Osteoblast (primary cell): ENCODE measurements at places on chromosomes 3 and 15. TPM values are rescaled to one million over a fixed set of nuclear protein-coding genes. Genes with fewer than 3 reads are reported as not detected.

The TMEM45A gene
- 35.5 and 41.0 TPM in 2 replicates for total RNA-seq

The ISLR gene
- total RNA-seq = 77.5 and 106 TPM in 2 replicates

The HEXA gene
- 122 and 146 TPM in 2 replicates for total RNA-seq

The CADM2 gene
- total RNA-seq = 0.29 TPM in 1 of 2 replicates, not detected in the other

The GOLGA6L4 gene
- total RNA-seq = 1.5 and 1.8 TPM in 2 replicates

The CFAP44 gene
- 5.6 and 5.8 TPM in 2 replicates for total RNA-seq

The ZNF35 gene
- 14.7 and 16.3 TPM in 2 replicates for total RNA-seq

The LDHAL6B gene
- total RNA-seq = not detected in 2 replicates

The CAMK2N2 gene
- total RNA-seq = not detected in 2 replicates

The CPLX3 gene
- not detected in 2 replicates for total RNA-seq

The CTXN2 gene
- total RNA-seq = not detected in 2 replicates

The UACA gene
- 158 and 161 TPM in 2 replicates for total RNA-seq

The FBXL22 gene
- 0.59 and 1.8 TPM in 2 replicates for total RNA-seq

The ASTE1 gene
- total RNA-seq = 9.8 and 12.1 TPM in 2 replicates

The MYRIP gene
- total RNA-seq = under 0.01 TPM in 2 replicates

The CCNB2 gene
- 6.5 and 8.0 TPM in 2 replicates for total RNA-seq

The CCRL2 gene
- total RNA-seq = 0.72 and 0.88 TPM in 2 replicates

The PRTG gene
- total RNA-seq = 4.7 and 5.6 TPM in 2 replicates

The MFGE8 gene
- total RNA-seq = 195 and 209 TPM in 2 replicates

The FAM107A gene
- not detected in 2 replicates for total RNA-seq

The PPP1R14D gene
- not detected in 2 replicates for total RNA-seq

The DOCK3 gene
- 0.29 and 0.36 TPM in 2 replicates for total RNA-seq

The KBTBD12 gene
- total RNA-seq = not detected in 2 replicates

The SPINK8 gene
- total RNA-seq = not detected in 2 replicates

The COL8A1 gene
- 311 and 720 TPM in 2 replicates for total RNA-seq

The CCDC54 gene
- not detected in 2 replicates for total RNA-seq

The MYD88 gene
- 8.7 and 10.3 TPM in 2 replicates for total RNA-seq

The CCDC39 gene
- total RNA-seq = not detected in 2 replicates

The CCR3 gene
- total RNA-seq = not detected in 2 replicates

The IL17RD gene
- total RNA-seq = 2.2 and 3.5 TPM in 2 replicates

The LMOD3 gene
- total RNA-seq = not detected in 2 replicates

The GPR27 gene
- total RNA-seq = under 0.01 TPM in 1 of 2 replicates, not detected in the other

The HESX1 gene
- 0.29 and 0.72 TPM in 2 replicates for total RNA-seq

The PTPRG gene
- 148 TPM in 2 replicates for total RNA-seq

The NOP10 gene
- 193 and 216 TPM in 2 replicates for total RNA-seq

The GPR15 gene
- not detected in 2 replicates for total RNA-seq

The ZNF592 gene
- 11.2 and 12.4 TPM in 2 replicates for total RNA-seq

The GOLGA8N gene
- total RNA-seq = 4.7 and 5.0 TPM in 2 replicates

The NCKIPSD gene
- 17.1 and 17.7 TPM in 2 replicates for total RNA-seq

The NME9 gene
- total RNA-seq = not detected in 2 replicates

The ACP3 gene
- under 0.01 TPM in 1 of 2 replicates, not detected in the other for total RNA-seq

The ECE2 gene
- total RNA-seq = not detected in 2 replicates
